Stimulated activated CD8-positive, alpha-beta memory T cell treated with anti-CD3 and anti-CD28 coated beads, Interleukin-4, amount 100 ng/mL, for 48 hours (primary cell): ENCODE measurements at places on chromosomes 6 and 20.

- DNase-seq = no peak
These were observed 19.8 kb downstream of the ADGRF5 start for GRCh38 chr6:46901882-46902314.

GRCh38 chr20:52200870-52201269, 9.3 kb upstream of the ZFP64 start:
- DNase-seq = no peak

GRCh38 chr20:63182425-63182824, 33.5 kb downstream of the YTHDF1 start:
- no peak for DNase-seq

GRCh38 chr6:69379518-69379917, 417.3 kb downstream of the LMBRD1 start:
- no peak for DNase-seq

- no peak for DNase-seq
These were observed 6.1 kb downstream of the ADGRB3 start for GRCh38 chr6:68641172-68641571.

- DNase-seq = peak; percentile 55
These were observed 50.7 kb upstream of the SIRPA start for GRCh38 chr20:1844325-1845162.

DNA sequence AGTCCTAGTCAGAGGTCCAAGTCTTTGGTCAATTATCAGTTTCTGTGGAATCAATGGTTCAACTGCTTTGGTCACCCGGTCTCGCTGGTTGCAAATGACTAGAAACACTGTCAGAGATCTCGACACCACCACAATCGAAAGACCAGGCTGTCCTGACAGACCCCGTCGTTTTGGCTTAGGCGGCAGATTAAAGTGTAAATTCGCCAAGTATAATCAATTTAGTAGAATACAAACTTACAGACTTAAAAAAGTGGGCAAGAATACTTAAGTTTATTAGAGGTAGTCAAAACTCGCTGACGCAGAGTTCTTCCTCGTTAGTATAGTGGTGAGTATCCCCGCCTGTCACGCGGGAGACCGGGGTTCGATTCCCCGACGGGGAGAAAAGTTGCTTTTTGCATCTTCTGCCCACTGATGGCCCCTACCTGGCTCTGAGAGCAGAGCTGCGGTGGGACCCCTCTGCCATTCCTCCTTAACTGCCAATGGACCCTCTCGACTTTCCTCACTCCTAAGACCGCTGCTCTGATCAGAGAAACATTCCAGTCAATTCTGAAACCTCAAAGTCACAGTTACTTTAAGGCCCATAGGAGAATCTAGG, 30.6 kb upstream of the ZNF184 start:
- DNase-seq = peak; percentile 94

DNA sequence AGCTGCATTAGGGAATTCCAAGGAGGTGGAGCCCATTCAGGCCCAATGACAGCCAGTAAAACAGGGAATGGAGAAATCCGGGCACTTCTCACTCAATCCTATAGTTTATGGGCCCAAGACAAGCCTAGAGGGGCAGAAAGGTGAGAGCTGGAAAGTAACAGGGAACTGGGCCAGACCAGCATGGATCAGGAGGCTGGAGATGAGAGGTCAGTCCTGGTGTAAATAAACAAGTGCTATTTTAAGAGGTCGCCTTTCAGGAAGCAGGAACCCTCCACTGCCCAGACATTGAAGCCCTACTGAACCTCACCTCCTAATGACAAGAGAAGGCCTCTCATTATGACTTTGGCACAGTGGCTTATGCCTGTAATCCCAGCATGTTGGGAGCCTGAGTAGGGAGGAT, 57.2 kb upstream of the TGM3 start:
- DNase-seq = no peak

GRCh38 chr20:59984541-59984940, 26.3 kb downstream of the CDH26 start:
- no peak for DNase-seq

- no peak for DNase-seq
These were observed 77.3 kb upstream of the SLC35F1 start for GRCh38 chr6:117829594-117830319.
